Testis (tissue), 5 donors: ENCODE measurements at places on chromosomes 6 and 20. TPM values are rescaled to one million over a fixed set of nuclear protein-coding genes. Genes with fewer than 3 reads are reported as not detected.

The MMUT gene
- polyA plus RNA-seq, result 22.6 TPM

The TREM2 gene
- 2.8 TPM for polyA plus RNA-seq

The KIF6 gene
- polyA plus RNA-seq, result 12.0 TPM

The ZNF76 gene
- polyA plus RNA-seq, result 76.9 TPM

The MCCD1 gene
- not detected for polyA plus RNA-seq

GRCh38 chr6:54614499-54615195, 231.9 kb upstream of the FAM83B start:
- no peaks in the 10 kb centered on the region for H3K36me3 ChIP-seq
- no peaks in the 10 kb centered on the region for H3K4me1 ChIP-seq
- no peak for DNase-seq
- no peak overlapping the region for H3K27ac ChIP-seq
- H3K4me3 ChIP-seq, result no peak overlapping the region

DNA sequence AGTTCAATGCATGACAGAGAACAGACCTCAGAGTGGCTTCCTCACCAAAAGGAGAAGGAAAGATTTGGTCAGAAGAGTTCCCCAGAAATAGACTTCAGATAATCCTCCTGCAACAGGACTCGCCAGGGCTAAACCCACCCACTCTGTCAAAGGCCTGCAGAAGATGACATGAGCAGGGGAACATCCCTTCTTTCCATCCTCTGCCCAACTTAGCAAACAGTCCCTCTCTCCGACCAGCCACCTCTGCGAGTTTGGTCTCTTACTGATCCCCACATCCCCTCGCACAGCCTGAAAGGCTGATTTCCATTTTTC, 7.5 kb downstream of the NFATC2 start:
- H3K4me3 ChIP-seq, result no peak overlapping the region
- peaks cover 5% of the 10 kb centered on the region for H3K4me1 ChIP-seq
- no peak for DNase-seq
- H3K27ac ChIP-seq, result no peak overlapping the region
- no peaks in the 10 kb centered on the region for H3K27me3 ChIP-seq

DNA sequence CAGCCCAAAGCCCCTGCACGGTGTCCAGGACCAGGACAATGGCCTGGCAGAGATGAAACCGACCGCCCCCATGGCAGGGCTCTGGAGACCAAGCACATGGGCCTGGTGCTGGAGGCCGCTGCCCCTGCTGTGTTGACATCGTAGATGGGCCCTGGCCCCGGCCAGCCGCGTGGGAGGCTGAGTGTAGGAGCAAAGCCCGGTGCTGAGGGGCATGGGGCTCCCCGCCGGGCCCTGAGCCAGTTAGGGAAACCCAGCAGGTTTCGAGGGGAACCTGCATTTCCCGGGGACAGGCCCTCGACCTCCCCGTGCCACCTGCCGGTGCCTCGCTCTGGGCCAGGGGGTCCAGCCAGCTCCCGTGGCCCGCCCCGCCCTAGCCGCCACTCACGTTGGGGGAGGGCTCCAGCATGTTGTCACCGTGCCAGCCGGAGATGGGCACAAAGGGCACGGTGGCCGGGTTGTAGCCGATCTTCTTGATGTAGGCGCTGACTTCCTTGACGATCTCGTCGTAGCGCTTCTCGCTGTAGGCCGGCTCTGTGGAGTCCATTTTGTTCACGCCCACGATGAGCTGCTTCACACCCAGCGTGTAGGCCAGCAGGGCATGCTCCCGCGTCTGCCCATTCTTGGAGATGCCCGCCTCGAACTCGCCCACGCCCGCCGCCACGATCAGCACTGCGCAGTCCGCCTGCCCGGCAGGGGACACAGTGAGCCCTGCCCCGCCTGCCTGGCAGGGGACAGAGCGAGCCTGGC, 4.3 kb downstream of the EEF1A2 start:
- H3K27ac ChIP-seq, result no peak overlapping the region
- no peaks in the 10 kb centered on the region for H3K36me3 ChIP-seq
- H3K4me3 ChIP-seq, result no peak overlapping the region
- H3K27me3 ChIP-seq, result no peaks in the 10 kb centered on the region

DNA sequence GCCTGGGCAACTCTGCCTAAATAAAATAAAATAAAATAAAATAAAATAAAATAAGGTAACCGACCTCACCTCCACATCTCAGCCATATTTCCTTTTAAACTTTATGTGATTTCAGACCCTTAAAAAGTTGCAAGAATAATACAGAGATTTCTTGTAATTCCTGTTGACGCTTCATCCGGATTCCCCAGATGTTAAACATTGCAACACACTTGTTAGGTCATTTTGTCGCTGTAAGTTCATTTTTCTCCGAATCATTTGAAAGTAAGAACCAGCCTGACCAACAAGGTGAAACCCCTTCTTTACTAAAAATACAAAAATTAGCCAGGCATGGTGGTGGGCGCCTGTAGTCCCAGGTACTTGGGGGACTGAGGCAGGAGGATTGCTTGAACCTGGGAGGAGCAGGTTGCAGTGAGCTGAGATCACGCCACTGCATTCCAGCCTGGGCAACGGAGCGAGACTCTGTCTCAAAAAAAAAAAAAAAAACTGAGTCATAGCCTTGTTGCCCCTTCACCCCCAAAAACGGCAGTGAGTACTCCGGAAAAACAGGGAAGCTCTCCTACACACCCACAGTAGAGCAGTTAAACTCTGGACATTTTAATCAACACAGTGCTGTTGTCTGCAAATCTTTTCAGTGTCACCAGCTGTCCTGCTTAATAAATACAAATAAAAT, 5.9 kb downstream of the PYGB start:
- no peaks in the 10 kb centered on the region for H3K27me3 ChIP-seq
- H3K4me1 ChIP-seq, result peaks cover 57% of the 10 kb centered on the region
- DNase-seq, result no peak

DNA sequence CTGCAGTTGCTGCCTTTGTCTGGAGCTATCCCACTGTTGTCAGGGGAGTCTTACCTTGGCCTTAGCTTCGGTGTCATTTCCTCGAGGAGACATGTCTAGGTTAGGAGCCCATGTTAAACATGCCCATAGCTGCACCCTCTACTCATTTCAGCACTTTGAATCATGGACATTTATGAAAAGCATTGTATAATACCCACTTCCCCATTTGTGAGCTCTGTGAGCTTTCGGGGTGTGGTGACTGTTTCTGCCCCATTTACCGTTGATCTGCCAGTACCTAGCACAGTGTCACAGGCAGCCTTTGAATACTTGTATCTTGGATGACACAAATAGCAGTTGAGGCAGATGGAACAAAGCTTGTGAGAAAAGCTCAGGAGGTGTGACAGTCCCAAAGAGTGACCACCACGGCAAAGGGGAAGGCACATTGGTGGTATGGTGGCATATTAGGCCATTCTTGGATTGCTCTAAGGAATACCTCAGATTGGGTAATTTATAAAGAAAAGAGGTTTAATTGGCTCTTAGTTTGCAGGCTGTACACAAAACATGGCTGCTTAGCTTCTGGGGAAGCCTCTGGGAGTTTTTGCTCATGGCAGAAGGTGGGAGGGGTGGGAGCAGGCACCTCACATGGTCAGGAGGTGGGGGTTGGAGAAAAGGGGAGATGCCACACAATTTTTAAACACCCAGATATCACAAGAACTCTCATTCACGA, 42.0 kb downstream of the JARID2 start:
- H3K27me3 ChIP-seq, result no peaks in the 10 kb centered on the region
- DNase-seq, result no peak
- no peak overlapping the region for H3K4me3 ChIP-seq
- H3K4me1 ChIP-seq, result peaks cover 10% of the 10 kb centered on the region
- H3K27ac ChIP-seq, result no peak overlapping the region

DNA sequence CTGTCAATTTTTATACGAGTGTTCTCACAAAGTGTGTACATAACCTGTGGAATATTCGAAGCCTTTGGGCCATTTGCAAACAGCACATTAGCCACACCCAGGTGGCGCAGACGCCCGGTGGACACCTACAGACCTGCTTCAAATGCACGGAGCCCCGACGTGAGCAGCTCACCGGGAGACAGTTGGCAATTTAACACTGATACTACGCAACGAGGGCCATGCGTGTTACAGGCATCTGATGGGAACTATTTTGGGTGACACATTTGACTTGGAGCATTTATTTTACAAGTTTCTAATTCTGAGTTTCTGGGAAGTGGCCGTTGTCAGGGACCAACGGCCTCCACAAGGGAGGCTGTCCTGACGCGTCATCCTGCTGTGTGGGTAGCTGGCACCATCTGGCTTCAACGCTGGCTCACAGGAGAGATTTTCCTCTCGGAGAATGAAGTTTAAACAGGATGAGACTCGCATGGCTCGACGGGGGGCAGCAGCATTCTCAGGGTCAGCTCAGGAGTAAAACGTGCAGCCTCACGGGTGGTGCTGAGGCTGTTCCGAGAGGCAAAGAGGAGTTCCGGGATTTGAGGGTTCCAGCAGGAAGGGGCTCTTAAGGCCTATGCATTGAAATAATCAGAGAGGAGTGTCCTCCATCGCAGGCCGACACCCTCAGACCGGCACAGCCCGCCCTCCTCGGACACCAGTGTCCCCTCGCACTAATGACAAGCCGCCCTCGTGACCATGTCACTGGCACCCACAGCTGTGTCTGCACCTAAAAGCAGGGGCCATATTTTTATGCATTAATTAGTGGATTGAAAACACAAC, 207.4 kb downstream of the DLL1 start:
- H3K36me3 ChIP-seq, result no peaks in the 10 kb centered on the region
- no peak overlapping the region for H3K27ac ChIP-seq
- H3K4me1 ChIP-seq, result no peaks in the 10 kb centered on the region

DNA sequence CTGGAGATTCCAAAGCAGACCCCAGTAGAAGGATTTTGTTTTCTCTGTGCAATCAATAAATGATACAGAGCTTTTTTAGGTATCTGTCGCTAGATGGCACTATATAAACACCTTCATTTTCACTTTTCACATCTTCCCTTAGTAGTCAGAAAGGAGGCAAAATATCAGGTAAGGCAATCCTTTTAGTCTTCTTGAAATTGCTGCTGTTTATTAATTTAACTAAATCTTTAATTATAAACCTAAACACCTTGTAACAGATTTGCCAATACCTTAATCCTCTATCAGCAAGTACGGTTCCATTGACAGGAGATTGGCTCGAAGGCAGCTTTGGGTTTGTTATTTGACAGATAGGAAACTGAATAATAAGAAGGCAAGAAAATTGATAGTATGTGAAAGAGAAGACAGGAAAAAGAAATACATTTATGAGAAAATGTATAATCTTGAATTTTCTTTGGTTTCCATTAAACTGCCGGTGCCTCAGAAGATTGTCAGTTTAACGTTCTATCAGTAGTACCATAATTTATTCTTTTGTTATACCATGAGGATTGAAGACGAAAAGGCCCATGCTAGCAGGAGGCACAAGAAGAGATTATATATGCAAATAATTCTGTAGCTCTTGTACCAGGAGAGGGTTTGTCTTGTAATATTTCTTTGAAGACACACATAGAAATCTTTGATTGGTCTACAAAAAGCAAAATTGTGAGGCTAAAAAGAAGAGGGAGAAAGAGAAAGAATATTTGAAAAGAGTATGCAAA, 23.5 kb upstream of the IBTK start:
- no peaks in the 10 kb centered on the region for H3K27me3 ChIP-seq
- no peak for DNase-seq
- H3K4me1 ChIP-seq, result no peaks in the 10 kb centered on the region
- no peak overlapping the region for H3K4me3 ChIP-seq
- H3K36me3 ChIP-seq, result no peaks in the 10 kb centered on the region

GRCh38 chr6:80967609-80968008, 784.9 kb downstream of the TENT5A start:
- no peaks in the 10 kb centered on the region for H3K4me1 ChIP-seq
- H3K27me3 ChIP-seq, result no peaks in the 10 kb centered on the region
- H3K36me3 ChIP-seq, result no peaks in the 10 kb centered on the region
- no peak for DNase-seq
- H3K4me3 ChIP-seq, result no peak overlapping the region
- no peak overlapping the region for H3K27ac ChIP-seq

GRCh38 chr20:63590218-63591146, 16.4 kb upstream of the HELZ2 start:
- H3K27ac ChIP-seq, result no peak overlapping the region
- no peaks in the 10 kb centered on the region for H3K36me3 ChIP-seq
- no peaks in the 10 kb centered on the region for H3K4me1 ChIP-seq
- H3K4me3 ChIP-seq, result no peak overlapping the region

DNA sequence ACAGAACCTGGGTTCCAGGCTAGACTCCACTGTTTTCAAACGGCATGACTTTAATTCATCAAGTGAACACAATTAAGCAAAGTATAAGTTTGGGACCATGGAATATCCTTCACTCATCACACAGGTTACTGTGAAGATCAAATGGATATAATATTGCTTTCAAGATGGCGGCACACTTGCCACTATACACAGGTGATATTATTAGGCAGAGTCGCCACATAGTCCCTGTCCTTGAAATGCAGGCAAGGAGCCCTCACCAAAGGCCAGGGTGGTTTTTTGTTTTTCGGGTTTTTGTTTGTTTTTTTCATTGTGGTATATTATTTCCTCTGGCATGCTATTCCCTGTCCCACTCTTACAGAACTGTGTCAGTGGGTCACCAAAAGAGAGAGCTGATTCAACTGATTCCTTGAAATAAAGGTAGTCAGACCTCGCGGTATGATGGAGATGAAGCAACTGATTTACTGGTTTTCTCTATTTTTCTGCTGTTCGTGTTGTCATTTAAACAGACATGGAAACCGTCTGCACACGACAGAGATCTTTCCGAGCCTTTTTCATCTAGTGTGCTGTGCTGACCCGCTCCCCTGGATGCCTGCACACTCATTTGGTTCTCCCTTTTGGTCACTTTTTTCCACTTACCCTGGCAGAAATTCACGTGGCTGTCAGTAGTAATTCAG, 29.7 kb downstream of the MYB start:
- H3K4me1 ChIP-seq, result no peaks in the 10 kb centered on the region
- H3K4me3 ChIP-seq, result no peak overlapping the region
- H3K27me3 ChIP-seq, result no peaks in the 10 kb centered on the region
- no peaks in the 10 kb centered on the region for H3K36me3 ChIP-seq
- DNase-seq, result no peak

GRCh38 chr6:155521719-155522118, 66.1 kb upstream of the NOX3 start:
- DNase-seq, result no peak
- no peak overlapping the region for H3K4me3 ChIP-seq
- H3K4me1 ChIP-seq, result no peaks in the 10 kb centered on the region
- H3K27me3 ChIP-seq, result no peaks in the 10 kb centered on the region
- H3K27ac ChIP-seq, result no peak overlapping the region
- no peaks in the 10 kb centered on the region for H3K36me3 ChIP-seq

DNA sequence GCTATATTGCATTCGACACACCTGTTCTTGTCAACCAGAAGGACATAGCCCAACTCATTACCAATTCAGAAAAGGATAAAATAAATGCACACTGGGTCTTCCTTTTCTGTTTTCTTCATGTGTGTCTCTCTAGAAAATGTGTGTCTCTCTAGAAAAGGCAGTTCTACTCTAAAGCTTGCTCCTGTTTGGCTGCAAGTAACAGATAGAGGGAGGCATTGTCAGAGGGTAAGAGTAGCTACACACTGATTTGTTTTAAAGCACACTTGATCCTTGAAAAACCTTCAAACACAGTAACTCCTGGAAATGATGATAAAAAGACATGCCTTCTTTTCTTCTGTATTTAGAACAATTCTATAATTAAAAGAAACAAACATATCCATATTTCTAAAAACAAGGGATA, 21.3 kb downstream of the GRM1 start:
- no peak for DNase-seq
- H3K27ac ChIP-seq, result no peak overlapping the region
